Activated naive CD4-positive, alpha-beta T cell treated with anti-CD3 and anti-CD28 coated beads, Interleukin-2, amount 50 U/mL, for 16 hours (primary cell): ENCODE measurements at places on chromosomes 4 and X.

DNA sequence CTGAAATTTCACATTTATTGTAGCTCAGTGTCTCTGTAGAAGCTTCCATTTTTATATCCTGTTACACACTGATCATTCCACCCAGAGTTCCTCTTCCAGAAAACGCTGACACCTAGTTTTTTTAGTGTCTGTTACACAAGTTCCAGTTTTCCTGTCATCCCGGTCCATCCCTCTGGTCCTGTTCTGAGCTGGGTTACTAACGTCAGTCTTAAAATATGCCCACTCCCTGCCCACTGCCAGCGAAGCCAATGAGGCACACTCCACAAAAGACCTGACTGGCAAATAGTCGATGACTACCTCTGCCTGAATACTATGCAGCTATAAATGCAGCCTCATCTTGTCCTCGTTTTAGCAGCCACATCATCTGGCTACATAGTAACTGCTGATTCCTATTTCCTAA is 30.9 kb upstream of the DDX3X start:
- no peak for DNase-seq

- DNase-seq: no peak
Observed at GRCh38 chr4:166075599-166075998, 202.6 kb downstream of the TLL1 start.

DNA sequence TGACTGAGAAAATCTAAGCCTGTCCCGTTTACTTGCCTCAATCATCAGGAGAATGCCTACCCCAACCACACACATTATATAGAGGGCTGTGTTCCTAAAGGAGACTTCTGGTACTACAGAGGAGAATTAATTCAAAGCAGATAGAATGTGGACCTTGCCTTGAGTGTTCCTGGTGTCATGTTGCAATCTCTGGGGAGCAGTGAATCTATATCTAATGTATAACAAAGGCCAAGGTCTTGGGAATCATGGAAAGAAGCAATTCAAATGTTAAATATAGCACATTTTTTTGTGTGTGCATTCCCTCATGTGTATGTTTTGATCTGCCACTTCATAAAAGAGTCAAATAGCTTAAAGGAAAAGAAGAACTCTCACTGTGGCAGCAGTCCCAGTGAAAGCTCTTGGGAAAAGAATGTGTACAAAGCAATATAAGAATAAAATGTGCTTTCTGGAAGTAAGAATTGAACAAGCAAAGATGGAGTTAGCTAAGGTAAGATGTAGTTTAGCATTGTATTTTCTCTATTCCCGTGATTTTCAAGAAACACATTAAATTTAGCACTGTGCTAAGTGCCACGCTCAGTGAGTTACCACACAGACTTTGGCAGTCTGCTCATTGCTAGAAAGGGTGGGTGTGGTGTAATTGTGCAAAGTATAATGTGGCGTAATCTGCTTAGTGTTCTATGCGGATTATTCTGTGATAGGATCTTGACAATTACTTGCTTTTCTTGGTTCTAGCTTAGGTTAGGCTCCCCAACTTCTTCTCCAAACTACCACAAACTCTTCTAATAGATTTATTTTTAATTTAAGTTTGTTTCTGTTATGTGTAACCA is 13.7 kb downstream of the ADH6 start:
- DNase-seq: no peak

DNA sequence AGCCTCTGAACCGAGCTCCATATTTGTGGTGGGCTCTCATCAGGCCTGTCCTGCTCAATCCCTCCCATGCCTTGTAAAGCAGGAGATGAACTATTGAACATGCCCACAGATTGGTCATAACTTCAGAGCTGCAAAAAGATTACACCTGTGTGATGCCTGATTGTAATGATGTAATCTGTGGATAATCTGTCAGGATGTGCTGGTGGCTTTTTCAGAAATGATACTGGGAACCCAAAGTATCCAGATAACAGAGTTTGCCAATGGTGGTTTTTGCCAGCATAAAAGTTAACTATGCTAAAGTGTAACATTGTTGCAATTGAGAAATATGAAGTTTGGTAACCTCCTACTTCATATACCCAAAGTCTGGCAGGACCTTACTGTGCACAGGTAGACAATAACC is 393.4 kb downstream of the RAPGEF2 start:
- no peak for DNase-seq

DNA sequence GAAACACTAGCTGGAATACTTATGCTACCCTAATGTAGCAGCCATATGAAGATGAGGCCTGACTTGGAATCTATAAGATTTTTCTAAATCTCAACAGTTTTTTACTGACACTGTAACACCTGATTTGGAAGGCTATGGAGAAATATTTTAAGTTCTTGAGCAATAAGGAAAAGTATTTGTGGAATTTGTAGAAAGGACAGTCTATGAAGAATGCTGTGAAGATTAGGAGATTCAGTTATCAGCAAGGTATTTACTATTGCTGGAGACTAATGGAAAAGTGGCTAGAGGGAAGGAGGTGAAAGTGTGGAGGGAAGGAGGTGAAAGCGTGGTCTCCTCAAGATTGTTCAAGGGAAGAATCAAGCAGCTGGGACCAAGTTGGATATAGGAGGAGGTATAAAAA is 190.0 kb upstream of the EMCN start:
- DNase-seq: no peak

DNA sequence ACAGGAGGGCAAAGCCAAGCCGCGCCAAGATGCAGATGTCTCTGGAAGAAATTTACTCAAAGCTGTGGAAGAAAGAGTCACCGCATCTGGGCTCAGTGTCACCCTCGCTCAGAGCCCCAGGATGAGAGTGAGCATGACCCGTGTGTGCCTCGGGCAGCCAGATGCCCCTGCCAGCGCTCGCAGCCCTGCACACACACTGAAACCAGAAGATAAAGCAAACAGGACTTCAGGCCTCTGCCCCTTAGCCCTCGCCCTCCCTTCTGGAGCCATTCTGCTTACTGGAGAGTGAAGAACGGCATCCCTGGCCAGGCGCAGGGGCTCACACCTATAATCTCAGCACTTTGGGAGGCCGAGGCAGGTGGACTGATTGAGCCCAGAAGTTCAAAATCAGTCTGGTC is 103.0 kb downstream of the IRF2 start:
- no peak for DNase-seq

DNA sequence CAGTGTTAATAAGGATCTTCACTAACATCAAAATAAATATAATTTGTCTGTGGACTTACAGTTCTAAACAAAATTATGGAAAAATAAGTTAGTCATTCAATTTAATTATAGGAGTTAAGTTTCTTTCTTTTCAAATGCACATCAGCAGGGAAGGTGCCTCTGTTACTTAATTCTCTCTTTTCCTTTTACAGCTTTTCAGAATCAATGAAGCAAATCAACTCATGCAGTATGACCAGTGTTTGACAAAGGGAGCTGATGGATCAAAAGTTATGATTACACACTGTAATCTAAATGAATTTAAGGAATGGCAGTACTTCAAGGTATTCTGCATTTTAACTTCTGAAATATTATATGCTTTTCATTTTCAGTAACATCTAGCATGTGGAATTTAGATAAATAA is 15.9 kb downstream of the HMGB2 start:
- no peak for DNase-seq

GRCh38 chr4:74244049-74244448 is 64.2 kb upstream of the EPGN start:
- DNase-seq: no peak

DNA sequence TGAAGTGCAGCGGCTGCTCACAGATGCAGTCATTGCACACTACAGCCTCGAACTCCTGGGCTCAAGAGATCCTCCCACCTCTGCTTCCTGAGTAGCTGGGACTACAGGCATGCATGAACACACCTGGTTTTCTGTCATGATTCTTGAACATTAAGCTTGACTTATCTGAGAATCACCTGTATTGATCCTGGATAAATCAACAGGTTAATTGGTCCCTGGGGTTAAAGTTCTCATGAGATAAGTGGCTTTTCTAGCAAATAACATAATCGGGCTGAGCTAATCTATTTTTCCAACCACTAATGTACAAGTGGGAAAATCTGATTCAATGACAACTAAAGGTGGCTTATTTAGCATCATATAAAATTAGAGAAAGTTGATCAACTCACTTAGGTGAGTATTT is 56.0 kb upstream of the LRAT start:
- no peak for DNase-seq

GRCh38 chrX:1468250-1468772 is 15.6 kb upstream of the ASMTL start:
- DNase-seq: peak; percentile 72

GRCh38 chr4:5798462-5798861 is 87.5 kb downstream of the EVC start:
- no peak for DNase-seq

DNA sequence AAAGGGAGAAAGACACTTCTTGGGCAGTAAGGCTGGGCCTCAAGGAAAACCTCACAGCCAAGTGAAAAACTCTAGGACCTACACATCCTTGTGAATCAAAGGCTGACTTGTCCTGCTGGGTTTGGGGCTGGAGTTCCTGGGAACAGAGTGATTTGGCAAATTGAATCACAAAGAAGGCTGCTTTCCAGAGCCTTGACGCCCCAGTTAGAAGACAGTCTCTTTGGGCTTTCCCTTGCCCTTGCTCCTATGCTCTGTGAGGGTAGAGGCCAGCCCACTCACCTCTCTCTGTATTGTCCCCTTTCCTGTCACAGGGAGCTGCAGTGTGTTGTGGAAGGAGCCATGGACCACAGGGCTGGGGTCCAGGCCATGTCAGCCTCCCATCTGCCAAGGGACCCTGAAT is 9.6 kb downstream of the AMER1 start:
- no peak for DNase-seq

DNA sequence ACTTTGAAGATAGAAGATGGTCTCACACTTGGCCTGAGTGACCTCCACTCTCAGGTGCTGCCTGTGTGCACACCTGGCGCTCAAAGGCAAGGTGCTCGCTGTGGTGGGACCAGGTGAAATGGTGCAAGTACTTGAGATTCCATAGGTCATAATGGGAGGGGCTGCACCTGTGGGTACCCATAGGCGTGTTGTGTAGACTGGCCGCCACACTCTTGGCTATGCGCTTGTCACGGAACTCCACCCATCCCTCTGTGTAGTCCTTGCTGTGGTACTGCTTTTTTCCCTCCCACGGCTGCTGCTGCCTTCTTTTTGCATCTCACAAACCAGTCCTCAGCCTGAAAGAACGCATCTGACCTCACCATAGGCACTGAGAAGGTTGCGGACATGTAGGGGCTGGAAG is 27.0 kb downstream of the METAP1 start:
- no peak for DNase-seq

DNA sequence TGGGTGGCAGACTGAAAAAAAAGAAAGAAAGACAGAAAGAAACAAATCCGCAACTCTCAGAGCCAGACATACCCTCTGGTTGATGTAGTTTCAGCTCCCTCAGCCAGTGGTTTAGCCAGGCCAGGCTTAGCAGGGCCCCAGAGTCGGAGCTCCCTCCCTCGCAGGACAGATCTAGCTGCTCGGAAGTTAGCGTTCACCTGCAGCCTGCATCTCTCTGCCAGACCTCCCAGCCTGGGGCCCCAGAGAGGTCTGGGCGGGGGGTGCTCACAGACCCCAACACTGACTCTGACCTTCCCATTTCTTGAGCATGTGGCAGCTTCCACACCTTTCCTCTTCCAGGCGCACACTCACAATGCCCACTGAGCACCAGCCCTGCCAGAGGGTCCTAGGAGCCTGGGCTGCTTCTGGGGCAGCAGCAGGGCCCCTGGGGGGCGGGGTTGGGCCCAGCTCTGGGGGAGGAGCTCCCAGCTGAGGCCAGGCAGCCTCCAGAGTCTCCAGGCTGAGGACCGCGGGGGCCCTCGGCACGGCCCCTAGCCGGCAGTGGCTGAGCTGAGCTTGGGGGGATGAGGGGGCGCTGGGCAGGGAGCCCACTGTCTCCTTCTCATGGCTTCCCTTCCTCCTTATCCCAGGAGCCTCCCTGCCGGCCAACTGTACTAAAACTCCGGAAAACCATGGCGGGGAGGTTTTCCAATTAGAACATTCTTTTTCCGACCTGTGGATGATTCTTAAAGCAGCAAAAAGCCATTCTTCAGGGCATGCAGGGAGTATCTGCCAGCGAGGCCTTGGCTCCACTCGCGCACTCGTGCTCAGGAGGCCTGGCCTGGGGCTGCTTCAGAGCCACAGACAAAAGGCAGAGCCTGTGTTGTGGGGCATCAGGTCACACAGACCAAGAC is 4.6 kb upstream of the ZNF185 start:
- no peak for DNase-seq

DNA sequence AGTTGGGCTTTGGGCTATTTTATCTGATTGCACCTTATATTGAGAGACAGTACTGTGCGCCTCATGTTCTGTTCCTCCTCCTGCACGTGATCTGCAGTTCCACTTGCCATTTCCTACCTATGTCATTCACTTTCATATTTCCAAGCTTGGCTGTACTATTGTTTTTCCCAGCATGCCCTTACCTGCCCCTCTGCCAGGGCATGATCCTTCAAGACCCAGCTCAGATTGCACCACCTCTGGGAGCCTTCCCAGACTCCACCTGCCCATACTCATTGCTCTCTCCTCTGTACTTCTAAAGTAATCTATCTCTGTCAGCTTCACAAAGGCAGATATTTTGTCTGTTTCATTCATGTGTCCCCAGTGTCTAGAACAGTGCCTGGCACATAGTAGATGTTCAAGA is 11.6 kb downstream of the SLC25A5 start:
- DNase-seq: no peak

DNA sequence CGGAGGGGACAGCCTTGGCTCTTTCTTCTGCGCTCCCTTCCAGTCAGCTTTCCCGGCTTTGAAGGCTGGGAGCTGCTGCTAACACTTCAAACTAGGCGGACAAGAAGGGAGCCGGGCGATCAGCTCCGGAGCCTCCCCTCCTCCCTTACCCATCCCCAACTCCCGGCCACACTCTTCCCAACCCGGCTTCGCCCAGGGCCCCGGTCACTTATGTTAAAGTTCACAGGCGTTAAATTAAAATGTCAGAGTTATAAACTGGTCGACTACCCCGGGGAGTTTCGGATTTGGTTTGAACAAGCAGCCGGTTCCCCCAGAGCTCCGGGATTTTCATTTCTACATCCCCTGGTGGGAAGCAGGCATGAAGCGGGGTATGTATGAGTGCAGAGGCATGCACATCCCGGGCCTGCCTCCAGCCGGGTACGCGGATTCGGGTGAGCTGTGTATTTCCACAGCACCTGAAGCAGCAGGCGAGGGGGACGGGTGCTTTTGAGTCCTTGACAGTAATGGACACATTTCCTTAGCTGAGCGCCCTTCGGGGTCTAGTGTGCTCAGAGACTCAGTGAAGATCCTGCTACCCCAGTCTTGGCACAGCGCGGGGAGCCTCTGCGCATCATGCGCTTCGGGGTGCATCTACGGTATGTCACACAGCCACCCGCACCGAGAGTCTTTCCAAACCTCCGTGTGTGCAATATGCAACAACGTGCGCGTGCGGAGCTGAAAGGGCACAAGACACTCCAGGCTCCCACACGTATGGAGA is 880 bp downstream of the UNC5C start:
- no peak for DNase-seq

DNA sequence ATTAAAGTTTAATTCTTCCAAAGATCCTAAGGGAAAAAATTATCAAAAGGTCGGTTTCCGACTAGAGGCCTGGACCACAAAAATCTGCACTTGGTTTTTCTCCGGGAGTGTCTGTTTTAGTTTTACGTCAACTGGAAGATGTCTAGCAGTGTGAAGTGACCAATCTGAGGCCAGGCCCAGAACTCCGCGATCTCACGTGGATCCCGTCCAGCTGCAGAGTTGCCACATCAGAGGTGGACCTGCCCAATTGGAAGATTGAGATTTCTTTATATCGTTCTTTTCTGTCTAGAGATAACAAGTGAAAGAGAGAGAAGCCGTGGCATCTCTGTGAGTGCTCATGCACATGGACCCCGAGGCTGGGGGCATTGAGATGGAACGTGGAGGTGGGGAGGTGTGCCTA is 115.8 kb downstream of the AFF1 start:
- DNase-seq: no peak

GRCh38 chr4:71009890-71010588 is 16.6 kb downstream of the DCK start:
- DNase-seq: no peak

GRCh38 chr4:60562334-60562733 is 637.8 kb upstream of the ADGRL3 start:
- DNase-seq: no peak
